ENCODE measurements at places on chromosomes 3 and 15.

GRCh38 chr15:65981837-65982626, 112.7 kb downstream of the RAB11A start:
- DNase-seq = no peak

DNA sequence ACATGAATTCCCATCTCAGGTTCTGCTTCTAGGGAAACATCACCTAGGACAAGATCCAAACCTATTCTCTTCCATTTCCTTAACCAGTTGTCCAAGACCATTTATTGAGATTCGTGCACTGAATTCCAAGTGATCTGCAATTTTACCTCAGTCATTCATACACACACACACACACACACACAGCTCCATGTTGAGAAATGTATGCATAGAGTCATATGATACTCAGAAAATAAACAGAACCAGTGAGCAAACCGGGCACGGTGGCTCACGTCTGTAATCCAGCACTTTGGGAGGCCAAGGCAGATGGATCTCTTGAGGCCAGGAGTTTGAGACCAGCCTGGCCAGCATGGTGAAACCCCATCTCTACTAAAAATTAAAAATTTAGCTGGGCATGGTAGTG, 6.1 kb upstream of the KPNA1 start:
- no peak for DNase-seq

DNA sequence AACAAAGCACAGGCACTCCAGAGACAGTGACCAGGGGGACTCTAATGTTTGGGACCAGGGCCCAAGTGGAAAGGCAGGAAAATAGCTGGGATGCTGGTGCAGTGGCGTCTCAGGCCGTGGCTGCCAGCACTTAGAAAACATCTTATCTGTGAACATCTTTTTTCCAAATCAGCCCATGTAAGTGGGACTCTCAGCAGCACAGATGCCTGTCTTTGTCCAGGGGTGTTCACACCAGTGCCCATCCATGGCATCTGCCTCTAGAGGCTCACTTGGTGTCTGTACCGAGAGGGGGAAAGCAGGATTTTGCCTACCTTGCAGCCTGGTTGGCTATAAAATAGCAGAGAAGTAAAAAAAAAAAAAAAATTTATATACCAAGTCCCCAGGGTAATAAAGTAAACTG, 26.7 kb downstream of the SLC12A8 start:
- no peak for DNase-seq

GRCh38 chr15:65790694-65791334, 1.3 kb downstream of the DENND4A start:
- no peak for DNase-seq

GRCh38 chr15:72033285-72033684, 84.7 kb downstream of the MYO9A start:
- no peak for DNase-seq

GRCh38 chr3:29561651-29562149, 280.8 kb downstream of the RBMS3 start:
- no peak for DNase-seq

DNA sequence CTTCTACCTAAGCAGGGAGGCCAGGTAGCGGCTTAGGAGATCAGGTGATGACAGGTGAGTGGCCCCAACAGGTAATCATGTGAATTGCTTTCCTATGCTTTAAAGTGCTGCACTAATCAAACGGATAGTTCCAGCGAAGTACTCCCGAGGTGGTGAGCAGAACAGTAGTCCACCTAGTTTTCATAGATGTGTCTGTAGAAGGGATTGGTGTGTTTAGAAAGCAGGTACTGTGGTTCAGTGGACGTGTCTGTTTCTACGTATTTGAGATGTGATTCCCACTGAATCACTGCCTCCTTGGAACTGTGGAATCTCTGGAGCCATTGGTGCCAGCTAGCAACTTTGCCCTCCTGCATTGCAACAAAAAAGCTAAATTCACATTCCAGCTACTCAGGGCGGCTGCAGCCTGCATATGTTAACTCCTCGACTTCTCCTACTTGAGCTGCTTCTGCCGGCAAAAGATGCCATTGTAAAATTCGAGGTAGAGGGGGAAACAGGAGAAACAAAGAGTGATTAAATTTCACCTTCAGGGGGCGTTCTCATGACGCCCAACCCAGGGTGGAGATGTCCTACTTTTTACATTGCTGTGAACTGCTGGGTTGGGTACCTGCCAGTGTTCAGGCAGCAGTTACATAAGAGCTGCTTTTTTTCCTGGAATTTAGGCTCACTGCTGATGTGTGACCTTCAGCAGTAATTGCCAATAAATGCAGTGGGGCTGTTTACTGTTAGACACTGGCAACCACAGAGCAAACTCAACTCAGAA, 227.3 kb downstream of the ITPR1 start:
- DNase-seq = no peak

GRCh38 chr15:95739131-95739530, 591.4 kb upstream of the NR2F2 start:
- DNase-seq = no peak

- DNase-seq = no peak
Measured at GRCh38 chr15:74349241-74349778, 18.1 kb downstream of the CYP11A1 start.

GRCh38 chr15:92306663-92307062, 87.0 kb upstream of the ST8SIA2 start:
- DNase-seq = no peak

DNA sequence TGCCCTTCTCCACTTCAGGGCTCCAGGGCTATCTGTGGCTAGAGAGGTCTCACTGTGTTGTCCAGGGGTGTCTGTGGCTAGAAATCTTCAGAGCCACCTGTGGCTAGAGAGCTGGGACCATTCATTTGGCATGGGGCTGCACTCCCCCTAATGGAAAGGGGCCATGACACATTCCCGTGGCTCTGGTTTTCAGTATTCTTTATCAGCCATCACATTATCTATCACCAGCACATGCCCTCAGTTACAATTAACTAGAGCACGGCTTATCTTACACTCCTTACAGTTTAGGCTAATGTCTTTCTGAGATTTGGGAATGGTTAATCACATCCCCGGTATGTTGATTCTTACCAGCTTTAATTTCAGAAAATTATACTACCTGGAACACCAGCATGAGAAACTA, 128.6 kb downstream of the RORA start:
- DNase-seq = no peak

DNA sequence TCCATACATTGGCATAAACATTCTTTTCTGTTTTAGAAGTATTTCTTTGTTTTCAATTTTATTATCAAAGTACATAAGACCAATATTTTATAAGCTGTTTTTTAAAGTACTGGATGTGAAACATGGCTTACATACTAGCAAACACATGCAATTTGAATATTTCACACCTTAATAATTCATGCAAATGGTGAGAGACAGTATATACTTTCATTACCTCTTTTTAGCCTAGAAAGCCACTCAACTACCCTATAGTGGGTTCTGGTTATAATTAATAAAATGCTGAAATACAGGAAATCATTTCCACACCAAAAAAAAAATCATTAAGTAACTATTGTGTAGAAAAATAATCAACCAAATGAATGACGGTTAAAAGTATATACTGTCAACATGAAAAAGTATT, 38.5 kb upstream of the MELTF start:
- DNase-seq = no peak

DNA sequence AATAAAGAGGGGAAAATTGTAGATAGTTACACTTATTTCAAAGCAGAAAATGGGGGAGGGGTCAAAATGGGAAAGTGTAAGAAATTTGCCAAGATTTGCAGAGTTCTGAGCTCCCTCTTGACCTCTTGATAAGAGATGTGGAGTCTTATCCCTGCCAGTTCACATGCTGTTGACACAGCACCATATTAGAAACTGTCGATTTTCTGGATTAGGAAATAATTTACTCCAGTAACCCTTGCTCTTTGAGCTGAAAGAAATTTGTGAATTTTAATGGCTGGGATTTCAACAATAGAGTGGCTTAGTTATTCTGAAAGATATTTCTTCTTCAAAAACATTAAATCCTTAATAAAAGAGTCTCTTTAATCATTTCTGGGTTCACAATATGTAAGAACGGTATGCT, 306.2 kb upstream of the CNTN4 start:
- DNase-seq = no peak

DNA sequence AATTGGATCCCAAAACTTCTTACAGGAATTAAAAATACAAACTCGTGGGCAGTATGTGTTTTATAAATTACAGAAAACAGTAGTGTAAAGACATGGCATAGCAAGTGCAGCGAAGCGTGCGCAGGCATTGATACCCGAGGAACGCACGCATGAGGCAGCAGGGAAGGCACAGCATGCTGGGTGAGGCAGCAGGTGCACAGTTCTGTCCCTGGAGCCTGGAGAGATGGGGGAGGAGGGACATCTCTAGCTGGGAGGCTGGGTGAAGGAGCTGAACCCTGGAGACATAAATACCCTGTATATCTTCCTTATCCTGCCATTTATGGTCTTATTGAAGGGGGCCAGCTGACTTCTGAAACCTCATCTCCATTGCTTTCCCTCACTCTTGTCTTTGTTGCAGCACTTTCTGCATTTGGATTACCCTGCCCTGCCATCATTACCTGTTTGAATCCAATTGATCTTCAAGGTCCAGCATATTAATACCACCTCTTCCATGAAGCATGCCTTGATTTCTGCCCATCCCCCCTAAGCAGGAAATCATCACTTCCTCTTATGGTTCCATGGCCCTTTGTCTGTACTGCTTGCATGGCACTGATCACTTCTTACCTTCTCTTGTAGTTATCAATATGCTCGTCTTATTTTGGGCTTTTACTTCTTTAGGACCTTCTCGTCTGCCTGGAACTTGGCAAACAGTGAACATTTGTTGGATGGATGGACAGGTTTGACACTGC, 20.5 kb downstream of the LPP start:
- DNase-seq = no peak

DNA sequence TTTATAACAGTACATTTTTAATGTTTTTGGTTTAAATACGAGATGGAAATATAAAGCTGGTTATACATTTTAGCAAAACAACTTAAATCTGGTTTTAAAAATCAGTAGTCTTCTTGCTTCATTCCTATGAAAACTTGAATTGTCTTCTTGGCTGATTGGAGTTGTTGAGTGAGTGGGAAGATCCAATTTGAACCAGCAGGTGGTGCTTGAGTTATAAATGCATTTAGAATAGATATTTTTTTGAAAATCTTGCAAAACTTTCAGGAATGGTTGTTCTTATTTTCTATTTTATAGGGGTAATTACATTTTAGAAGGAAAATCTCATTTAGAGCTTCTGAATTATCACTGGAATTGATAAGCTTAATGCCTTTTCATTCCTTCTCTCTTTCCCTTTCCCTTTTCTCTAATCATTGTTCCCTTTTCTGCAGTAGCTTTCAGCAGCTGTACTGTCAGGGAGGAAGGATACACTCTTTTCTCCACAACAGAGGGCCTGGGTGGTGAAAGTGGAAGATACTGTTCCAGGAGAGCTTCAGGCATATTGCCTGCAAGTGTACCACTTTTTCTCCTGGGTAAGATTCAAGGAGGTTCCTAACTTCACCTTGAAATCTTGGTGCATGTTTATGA, 335.6 kb downstream of the NLGN1 start:
- DNase-seq = no peak
